ENCODE measurements at places on chromosomes 16 and 17. TPM values are rescaled to one million over a fixed set of nuclear protein-coding genes. Genes with fewer than 3 reads are reported as not detected.

DNA sequence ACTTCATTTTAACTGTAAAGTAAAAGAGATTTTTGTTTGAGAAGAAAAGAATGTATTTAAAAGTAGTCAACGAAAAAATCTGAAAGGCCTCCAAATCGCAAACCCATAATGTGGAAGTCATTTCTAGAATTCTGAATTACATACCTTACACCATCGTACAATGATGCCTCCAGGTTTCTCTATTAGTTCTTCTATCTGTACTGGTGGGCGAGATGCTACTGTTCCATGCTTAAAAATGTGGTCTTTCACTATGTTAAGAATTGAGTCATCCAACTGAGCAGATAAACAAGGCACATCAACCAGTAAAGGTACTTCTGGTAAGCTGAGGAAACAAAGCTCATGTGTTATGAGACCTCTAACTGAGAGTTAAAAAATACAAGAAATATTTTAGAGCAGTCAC, 28.5 kb downstream of the CRLF3 start:
- H3K4me1 ChIP-seq: no peaks in the 10 kb centered on the region
- no peaks in the 10 kb centered on the region for H3K27me3 ChIP-seq
- H3K36me3 ChIP-seq: peaks cover 44% of the 10 kb centered on the region
- DNase-seq: no peak

GRCh38 chr16:24298548-24299167, 42.5 kb downstream of the CACNG3 start:
- H3K36me3 ChIP-seq: no peaks in the 10 kb centered on the region
- no peak overlapping the region for H3K27ac ChIP-seq
- no peak for DNase-seq

The ENPP7 gene
- not detected for total RNA-seq

DNA sequence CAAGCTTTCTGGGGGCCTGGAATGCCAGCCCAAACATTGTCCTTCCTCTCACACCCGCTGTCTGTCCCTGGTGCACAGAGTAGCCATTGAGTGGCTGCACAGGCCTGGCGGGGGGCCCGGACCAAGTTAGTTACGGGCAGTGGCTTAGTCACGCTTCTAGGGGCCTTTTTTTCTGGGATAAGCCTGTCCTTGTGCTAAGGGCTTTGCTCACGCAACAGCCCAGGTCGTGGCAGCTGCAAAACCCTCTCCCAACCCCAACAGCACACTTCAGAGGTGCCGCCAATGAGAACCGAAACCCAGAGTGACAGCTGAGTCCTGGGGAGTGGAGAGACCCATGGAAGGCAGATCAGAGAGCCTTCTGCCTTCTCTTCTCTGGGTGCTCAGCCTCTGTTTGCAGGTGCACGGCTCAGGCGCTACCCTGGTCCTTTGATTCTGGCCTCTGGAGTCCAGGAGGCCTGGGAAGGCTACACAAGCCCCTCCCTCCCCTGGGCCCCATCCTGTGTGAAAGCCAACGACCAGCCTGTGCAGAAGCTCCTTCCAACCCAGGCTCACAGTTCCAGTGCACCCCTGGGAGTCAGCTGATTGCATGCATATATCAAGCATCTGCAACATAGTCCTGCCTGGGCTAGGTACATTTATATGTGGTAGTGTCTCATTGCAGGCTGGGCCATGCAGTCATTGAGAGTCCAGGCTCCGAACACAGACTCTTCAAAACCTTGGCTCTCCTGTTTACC, 9.1 kb downstream of the WSCD1 start:
- DNase-seq: peak; percentile 89
- peaks cover 94% of the 10 kb centered on the region for H3K4me1 ChIP-seq
- H3K36me3 ChIP-seq: peaks cover 19% of the 10 kb centered on the region
- peak overlapping the region; percentile 84 for H3K27ac ChIP-seq
- H3K4me3 ChIP-seq: no peak overlapping the region

GRCh38 chr16:66120656-66121055, 245.8 kb upstream of the CDH5 start:
- no peak overlapping the region for H3K27ac ChIP-seq
- no peaks in the 10 kb centered on the region for H3K4me1 ChIP-seq
- DNase-seq: peak; percentile 41
- H3K4me3 ChIP-seq: no peak overlapping the region
- no peaks in the 10 kb centered on the region for H3K36me3 ChIP-seq

GRCh38 chr17:15909481-15909991, 35.4 kb upstream of the ADORA2B start:
- H3K36me3 ChIP-seq: no peaks in the 10 kb centered on the region
- no peak overlapping the region for H3K4me3 ChIP-seq
- H3K27ac ChIP-seq: no peak overlapping the region
- no peak for DNase-seq
- no peaks in the 10 kb centered on the region for H3K27me3 ChIP-seq
- no peaks in the 10 kb centered on the region for H3K4me1 ChIP-seq

DNA sequence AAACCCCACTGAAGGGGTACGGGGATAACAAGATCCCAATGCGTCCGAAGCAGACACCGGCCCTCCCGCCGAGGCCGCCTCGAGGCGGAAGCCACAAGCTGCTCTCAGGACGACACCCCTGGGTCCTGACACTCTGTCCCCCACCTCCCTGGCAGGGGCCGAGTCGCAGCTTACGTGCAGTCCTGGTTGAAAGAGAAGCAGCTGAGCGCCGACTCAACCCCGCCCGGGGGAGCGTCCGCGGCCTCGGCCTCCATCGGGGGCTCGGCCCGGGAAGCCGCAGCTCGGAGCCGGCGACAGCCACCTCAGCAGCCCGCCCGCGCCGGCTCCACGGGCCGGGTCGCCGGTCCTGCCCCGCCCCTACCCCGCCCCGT, at the start of gene WIPI1:
Gene WIPI1, minus strand, starts transcription at position 329 of the 371 bp plus-strand sequence. Its CDS starts 75 bp downstream, at position 254.
- peak; percentile 71 for DNase-seq
- peak within 1 kb of the TSS; percentile 86 for H3K4me3 ChIP-seq
- H3K36me3 ChIP-seq: peaks cover 4% of the 10 kb centered on the region
- peak within 1 kb of the TSS; percentile 91 for H3K27ac ChIP-seq
- no peaks in the 10 kb centered on the region for H3K27me3 ChIP-seq
- H3K4me1 ChIP-seq: peaks cover 14% of the 10 kb centered on the region

DNA sequence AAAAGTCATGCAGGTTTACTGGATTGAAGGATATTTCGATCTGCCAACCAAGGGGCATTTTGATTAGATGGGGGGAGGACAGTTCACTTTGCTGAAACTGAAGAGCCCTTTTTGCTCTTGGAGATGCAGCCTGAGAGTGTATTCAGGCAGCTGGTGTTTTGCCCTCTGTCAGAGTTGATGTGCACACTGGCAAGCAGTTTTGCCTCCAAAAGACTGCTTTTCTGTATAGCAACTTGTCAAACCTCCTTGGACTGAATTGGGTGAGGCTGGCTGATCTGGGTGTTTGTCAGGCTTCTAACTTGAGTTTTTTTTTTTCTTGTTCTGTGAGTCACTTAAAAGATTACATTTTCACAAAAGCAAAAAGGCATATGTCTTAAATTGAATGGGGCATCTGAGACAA, 22.6 kb upstream of the ANKFN1 start:
- no peaks in the 10 kb centered on the region for H3K27me3 ChIP-seq
- H3K4me1 ChIP-seq: no peaks in the 10 kb centered on the region
- H3K27ac ChIP-seq: no peak overlapping the region
- H3K4me3 ChIP-seq: no peak overlapping the region
- H3K36me3 ChIP-seq: no peaks in the 10 kb centered on the region

DNA sequence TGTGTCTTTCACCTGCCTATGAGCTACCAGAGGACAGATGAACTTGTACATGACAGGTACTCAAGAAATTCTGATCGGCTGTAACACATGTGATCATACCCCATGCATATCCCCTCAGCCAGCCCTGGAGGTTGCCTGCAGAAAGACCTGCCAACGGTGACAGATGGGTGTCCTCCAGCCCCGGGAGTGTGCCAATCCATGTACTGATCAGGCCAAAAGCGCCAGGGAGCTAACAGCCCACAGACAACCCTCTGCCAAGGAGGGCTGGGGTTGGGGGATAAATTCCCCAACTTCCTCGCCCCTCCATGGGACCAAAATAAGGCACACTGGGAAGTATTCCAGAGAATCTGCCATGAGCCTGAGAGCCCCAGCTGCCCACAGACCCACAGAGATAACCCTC, 189.4 kb downstream of the CCT6B start:
- H3K27ac ChIP-seq: no peak overlapping the region
- no peak overlapping the region for H3K4me3 ChIP-seq
- no peak for DNase-seq
- H3K27me3 ChIP-seq: peaks cover 2% of the 10 kb centered on the region
- H3K4me1 ChIP-seq: no peaks in the 10 kb centered on the region
- no peaks in the 10 kb centered on the region for H3K36me3 ChIP-seq

GRCh38 chr17:30600830-30601494, 123.8 kb downstream of the GOSR1 start:
- no peaks in the 10 kb centered on the region for H3K36me3 ChIP-seq
- H3K4me3 ChIP-seq: peak overlapping the region; percentile 86
- H3K4me1 ChIP-seq: peaks cover 4% of the 10 kb centered on the region
- H3K27me3 ChIP-seq: no peaks in the 10 kb centered on the region

- H3K27me3 ChIP-seq: no peaks in the 10 kb centered on the region
- no peaks in the 10 kb centered on the region for H3K4me1 ChIP-seq
- no peaks in the 10 kb centered on the region for H3K36me3 ChIP-seq
- no peak within 1 kb of the TSS for H3K27ac ChIP-seq
- DNase-seq: no peak
Measured at GRCh38 chr16:75701361-75701760, at the start of gene DUXB. Gene DUXB, minus strand, starts transcription at chr16:75701461. Its CDS starts 43 bp downstream, at chr16:75701418.
